ENCODE measurements at places on chromosomes 1 and 21.

GRCh38 chr1:51410568-51411460 lies 80.5 kb upstream of the TTC39A start:
- no peak for DNase-seq

GRCh38 chr1:231039161-231040018 lies 664 bp downstream of the FAM89A start:
- peak; percentile 7 for DNase-seq

DNA sequence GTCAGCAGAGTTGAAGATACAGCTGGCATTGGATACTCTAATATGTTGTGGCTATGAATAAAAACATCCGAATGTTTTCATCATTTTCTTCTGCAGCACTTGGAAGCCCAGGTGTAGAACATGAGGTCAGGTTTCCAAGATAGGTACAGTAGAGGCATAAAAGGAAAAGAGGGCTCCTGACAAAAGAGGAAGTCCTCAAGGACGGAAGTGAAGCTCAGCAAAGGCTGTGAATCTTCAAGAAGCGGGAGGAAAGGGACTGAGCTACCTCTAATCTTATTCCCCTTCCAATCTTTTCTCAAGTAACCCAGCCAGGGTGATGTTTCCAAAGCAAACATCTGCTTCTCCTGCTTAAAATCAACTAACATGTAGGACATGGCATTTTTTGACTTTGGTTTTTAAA lies 4.4 kb upstream of the PIK3C2B start:
- no peak for DNase-seq

GRCh38 chr1:241899210-241899609 lies 51.2 kb downstream of the EXO1 start:
- no peak for DNase-seq

GRCh38 chr1:226404063-226404903 lies 3.6 kb downstream of the PARP1 start:
- DNase-seq: no peak

DNA sequence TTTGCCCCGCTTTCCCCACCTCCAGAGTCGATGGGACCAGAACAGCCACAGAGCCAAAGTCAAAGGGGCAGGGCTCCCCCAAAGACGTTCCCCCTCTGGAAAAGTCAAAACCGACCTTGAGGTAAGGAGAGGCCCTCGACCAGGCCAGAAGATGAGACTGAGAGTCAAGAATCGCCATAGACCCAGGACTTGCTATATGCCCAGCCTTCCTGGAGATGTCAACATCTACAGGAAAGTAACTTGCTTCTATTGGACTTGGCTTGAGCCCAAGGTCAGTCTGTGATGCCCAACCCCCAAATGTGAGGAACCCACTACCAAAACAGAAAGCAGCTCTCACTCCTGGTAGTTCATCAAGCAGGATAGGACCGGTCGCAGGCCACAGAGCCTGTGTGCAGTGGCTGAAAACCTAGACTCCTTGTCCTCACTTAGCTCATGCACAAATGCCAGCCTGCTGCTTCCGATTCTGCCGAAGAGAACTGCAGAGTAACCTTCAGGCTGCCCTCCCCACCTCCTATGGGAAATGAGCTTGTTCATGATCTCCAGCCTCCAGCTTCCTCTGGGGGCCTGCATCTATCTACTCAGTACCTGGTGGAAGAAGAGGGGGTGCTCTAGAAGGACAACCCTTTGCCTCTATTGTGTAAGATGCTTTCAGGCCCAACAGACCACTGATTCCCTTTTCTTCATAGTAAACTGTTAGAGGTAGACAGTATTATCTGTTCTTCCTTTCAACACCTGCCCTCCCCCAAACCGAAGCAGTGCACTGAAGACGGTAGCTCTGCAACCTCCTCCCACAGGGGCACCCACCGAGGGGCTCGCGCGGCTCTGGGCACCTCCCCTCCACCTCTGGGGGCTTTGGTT lies 1.4 kb downstream of the ACOT7 start:
- DNase-seq: no peak

DNA sequence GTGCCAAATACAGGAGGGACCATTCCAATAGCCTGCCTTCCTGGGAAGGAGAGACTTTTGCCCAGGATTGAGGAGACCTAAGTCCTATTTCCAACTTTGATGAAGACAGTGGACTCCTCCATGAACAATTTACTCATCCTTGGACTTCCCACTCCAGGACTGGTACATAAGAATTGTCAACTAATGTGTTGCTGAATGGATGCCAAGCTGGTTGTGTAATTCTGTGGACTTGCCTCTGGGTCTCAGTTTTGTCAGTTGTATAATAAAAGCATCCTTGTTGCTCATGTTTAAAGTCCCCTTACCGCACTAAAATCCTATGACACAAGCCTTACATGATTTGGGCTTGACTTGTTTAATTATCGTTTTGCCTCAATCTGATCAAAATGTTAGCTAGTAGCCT lies 13.2 kb upstream of the ZP4 start:
- no peak for DNase-seq

DNA sequence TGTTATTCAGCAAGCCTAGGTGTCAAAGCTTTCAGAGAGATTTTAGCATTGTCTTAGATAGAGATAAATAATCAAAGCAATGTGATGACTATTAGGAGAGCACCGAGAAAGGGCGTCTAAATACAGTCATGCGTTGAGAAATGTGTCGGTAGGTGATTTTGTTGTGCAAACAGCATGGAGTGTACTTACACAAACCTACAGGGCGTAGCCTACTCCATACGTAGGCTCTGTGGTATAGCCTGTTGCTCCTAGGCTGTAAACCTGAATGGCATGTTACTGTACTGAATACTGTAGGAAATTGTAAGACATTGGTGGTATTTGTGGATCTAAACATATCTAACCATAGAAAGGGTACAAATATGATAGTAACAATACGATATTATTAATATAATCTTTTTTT lies 31.8 kb downstream of the KIF1B start:
- no peak for DNase-seq

DNA sequence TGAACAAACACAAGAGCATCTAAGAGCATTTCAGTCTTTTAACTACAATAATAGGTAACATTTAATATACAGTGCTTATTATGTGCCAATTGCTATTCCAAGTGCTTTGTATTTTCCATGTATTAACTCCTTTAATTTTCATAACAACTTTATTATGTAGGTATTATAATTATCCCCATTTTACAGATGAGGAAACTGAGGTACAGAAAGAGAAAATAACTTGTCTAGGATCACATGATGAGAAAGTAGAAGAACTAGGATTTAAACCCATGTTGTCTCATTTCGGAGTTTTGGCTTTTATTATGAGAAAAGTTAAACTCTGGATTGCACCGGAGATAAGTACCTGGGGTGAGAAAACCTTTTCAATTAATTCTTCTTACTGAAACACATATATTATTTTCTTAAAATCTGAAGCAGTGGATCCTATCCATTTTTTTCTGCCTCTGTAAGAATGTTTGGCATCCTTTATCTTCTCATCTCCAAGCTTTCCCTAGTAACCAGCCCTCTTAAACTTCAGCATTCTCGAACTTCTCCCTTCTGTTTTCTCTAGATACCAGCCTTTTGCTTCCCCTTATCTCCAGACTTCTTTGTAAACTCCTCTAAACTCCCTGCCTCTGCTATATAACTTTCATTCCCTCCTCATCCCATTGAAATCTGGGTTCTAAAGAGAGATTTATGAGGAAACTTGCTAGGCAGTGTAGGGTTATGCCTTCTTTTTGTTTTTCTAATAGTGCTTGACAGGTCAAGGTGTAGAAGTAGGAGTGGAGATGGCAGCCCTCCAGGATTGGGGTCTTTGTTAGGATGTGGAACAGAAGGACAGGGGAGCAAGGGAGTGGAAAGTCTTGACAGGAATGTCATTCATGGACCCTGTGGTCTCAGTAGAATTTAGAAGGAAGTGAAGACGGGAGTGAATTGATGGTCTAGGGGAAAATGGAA lies 28.3 kb downstream of the POU2F1 start:
- no peak for DNase-seq

DNA sequence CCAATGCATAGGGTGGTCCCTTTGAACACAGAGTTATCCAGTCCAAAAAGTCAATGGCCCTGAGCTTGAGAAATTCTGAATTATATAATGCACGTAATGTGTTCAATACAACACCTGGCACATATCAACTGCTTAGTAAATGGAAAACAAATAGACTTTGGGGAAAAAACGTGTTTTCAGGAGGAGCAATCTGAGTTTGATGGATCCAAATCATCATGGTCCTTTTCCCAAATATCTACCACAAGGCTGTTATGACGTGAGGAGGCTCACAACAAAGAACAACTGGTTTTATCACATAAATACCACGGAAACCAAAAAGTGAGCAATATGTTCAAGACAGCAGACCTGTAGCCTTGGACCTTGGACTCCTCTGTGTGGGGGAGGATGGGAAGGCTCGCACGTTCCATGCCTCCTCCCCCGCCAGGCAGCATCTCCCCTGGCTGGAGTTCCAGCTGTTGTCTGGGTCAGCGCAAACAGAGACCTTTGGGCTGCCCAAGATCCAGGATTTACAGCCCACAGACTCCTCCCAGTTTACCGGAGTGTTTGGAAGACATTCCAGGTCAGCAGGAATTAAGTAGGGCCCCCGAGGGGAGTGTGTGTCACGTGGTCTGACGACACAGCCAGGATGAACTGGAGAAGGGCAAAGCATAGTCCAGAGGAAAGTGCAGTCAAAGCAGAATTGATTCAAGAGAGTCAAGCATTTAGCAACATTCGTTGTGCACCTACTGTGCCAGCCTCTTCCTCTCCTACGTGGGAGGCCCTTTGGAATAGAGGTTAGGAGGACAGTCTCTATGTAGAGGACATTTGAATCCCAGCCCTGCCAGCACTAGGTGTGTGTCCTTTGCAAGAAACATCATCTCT lies 32.2 kb upstream of the MED18 start:
- no peak for DNase-seq

GRCh38 chr1:145977486-145978470 lies 13.3 kb downstream of the POLR3GL start:
- peak; percentile 47 for DNase-seq

DNA sequence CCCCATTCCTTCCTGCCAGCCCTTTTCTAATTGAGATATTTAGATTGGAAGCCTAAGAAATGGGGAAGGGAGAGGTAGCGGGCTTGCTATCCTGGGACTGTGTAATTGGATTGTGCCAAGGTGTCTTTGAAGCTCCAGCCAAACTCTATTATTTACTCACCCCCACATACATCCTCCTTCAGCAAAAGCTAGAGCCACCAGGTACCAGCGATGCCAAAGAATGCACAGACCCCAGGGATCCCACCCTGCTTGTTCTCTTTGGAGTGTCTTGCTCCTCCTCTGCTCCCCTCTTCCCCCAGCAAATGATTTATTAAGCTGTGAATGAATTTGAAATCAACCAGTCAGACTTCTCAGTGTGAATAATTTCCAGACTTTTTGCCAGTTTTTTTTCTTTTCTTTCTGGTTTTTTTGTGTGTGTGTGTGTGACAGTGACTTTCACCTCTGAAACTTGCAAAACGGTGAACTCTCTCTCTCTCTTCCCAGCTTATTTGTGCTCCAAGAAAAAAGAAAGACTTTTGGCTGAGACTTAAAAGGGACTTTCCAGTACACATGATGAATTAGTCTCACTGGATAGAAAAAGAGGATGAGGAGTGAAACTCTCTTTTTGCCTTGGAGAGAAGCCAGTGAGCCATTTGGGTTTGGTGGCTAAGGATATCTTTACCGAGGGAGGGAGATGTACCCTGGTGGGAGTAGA lies 1.8 kb downstream of the VASH2 start:
- DNase-seq: no peak

- DNase-seq: no peak
These were observed 5.5 kb downstream of the ETS2 start for GRCh38 chr21:38811257-38811656.

GRCh38 chr1:119075614-119076013 lies 64.8 kb downstream of the WARS2 start:
- no peak for DNase-seq

DNA sequence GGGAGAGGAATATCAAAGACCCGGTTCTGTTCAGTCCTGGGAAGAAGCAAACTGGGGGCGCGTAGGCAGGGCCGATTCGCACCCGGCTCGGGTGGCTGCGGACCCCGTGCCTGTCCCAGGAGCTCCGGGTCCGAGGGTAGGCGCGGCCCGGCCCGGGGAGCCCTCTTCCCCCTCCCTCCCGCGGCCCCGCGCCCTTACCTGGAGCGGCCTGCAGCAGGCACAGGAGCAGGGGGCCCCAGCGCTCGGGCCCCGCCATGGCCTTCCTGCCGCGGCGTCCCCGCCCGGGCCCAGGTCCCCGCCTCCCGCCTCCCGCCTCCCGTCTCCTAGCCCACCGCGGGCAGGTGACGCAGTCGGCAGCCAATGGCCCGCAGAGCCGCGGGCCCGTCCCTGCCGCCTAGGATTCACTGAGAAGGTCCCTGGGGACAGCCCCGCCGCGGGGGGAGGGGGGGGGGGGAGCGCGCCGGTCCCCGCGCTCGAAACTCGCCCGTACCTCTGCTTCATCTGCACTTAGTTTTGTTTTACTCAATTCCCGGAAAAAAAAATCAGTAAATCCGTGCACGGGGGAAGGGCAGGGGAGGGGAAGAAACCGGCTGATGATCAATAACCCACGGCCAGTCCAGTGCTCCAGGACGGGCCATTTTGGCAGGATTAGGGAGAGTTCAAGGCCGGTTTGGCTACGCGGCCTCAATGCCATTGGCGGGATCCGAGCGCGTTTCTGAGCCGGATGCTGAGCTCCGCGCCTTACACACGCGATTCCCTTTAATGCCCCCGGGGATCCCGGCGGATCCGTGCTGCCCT lies at the start of gene IFNLR1:
TSS of gene IFNLR1 (minus strand) at position 297 of the 798 bp plus-strand sequence. CDS start at position 256, 41 bp downstream.
- peak; percentile 58 for DNase-seq

DNA sequence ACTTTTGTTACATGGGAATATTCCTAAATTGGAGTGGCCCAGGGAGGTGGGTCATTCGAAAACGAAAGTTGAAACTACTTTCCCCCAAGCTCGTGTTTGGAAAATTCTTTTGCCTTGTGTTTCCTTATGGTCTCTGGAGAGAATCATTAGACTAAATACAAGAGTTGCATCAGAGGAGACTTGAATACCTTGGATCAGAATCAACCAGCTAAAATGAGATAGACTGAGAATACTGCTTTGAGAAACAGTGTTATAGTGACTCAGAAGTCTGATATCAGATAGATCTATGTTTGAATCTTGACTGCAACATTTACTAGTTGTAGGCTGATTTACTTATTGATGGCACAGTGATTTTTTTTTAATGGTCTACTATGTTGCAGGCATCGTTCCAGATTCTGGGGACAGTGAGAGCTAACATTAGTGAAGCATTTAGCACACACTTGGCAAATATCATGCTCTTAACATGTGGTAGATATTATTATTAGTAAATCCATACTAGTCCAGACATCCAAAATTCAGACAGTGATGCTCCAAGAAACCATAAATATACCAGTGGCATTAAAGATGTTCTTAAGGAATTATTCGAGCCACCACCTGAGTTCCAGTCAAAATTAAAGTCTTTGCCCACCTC lies 12.9 kb upstream of the ACTN2 start:
- DNase-seq: no peak

DNA sequence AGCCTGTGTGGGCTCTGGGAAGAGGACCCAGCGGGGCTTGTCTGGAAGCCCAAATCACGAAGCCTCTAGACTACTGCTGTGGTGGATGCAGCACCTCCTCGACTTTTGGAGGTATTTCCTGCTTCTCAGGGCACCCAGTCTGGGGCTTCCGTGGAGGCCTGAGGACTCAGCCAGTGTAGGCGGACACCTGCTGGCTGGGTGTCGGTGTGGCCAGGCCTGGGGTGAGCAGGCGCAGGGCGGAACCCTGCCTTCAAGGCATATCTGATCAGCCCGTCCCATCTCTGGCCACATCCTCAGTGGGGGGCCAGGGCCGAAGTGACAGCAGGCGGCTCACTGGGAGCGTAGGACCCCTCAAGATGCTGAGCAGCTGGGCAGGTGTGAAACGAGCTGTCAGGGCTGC lies 6.9 kb downstream of the PLCH2 start:
- DNase-seq: no peak
